BJ (cell line): ENCODE measurements at places on chromosomes 3 and 15.

DNA sequence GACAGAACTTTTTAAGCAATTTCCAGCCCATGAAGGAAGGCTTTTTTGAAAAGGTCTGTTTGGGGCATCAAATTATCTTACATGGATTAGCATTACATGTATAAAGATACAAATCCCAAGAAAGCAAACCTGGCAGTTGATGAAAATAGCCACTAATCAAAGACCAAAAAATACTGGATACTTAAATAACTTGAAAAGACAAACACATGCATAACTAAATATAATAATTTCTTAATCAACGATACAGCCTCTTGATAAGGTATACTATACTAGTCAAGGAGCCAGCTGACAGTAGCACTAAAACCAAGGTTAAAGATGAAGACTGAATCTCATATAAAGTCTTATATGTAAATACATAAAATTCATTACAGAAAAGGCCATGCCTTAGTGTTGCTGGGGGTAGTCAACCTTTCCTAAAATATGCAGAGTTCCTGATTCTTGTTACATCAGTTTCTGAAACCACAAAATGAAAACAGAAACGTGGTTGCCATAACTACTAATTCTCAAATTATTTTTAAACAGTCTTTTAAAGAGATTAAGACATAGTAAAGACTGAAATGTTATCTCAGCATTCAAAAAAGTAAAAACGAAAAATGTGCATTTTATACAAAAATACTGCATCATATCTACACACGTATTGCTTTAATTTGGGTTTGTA lies 2.0 kb downstream of the ANKRD28 start:
- no peak for DNase-seq

DNA sequence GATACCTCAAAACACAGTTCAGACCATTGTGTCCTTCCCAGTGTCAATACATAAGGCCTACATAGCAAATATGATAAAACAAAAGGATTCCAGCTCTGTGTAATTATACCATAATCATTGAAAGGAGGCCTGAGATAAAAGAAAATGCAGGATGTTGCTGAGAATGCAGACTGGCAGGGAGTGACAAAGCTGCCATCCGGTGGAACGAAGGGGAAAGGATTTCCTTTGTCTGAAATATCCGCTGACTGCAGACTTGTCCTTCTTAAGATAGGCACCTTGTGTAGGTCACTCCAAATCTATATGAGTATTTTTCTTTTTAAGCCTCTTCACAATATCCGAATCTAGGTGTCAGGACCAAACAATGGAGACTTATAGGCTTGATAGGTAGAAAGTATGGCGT lies 108.0 kb downstream of the KCNH8 start:
- DNase-seq: no peak

DNA sequence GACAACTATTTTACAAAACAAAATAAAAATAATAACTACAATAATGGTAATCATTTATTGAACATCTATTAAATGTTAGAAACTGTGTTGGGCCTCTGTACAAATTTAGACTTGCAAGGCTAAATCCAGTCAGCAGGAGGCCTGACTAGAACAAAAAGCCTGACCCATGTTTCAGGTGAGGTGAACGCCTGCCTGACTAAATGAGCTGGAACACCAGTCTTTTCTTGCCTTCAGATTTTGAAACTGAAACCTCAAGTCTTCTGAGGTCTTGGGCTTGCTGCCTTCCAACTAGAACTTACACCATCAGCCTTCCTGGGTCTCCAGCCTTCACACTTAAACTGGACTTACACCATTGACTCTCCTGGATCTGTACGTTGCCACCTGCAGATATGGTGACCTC lies 706.9 kb downstream of the TBL1XR1 start:
- no peak for DNase-seq

GRCh38 chr15:92914103-92914499 lies 14.0 kb downstream of the CHD2 start:
- DNase-seq: no peak

- DNase-seq: no peak
Observed at GRCh38 chr15:99578809-99579208, 13.0 kb downstream of the MEF2A start.

DNA sequence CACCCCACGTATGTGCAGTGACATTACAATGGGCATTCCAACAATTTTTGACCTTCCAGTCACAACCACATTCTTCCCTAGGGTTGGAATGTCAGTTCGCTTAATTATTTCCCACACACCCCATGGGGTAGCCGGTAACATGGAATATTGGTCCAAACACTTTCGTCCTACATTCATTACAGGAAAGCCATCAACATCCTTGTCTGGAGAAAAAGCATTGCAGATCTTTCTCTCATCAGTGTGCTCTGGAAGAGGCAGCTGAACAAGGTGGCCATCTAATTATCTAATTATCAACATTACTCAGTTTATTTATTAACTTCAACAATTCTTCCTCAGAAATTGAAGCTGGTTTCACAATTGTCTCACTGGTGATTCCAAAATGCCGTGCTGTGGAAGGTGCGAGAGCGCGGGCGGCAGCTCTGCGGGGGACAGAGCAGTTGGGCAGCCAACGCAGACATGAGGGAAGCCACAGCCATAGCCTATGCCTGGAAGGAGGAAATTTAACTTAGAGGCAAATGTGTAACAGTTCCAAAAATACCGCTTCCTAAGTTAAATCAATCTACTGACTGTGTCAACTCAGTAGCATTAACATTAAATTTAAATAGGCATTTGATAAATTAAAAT lies 1158.9 kb upstream of the EPHA6 start:
- no peak for DNase-seq

- DNase-seq: no peak
Observed at GRCh38 chr3:16768014-16768413, 116.7 kb upstream of the PLCL2 start.
